ENCODE measurements at places on chromosomes 5 and 9. TPM values are rescaled to one million over a fixed set of nuclear protein-coding genes. Genes with fewer than 3 reads are reported as not detected.
A peak's percentile ranks its signal among the peaks of the same experiment; 100 is the strongest.

DNA sequence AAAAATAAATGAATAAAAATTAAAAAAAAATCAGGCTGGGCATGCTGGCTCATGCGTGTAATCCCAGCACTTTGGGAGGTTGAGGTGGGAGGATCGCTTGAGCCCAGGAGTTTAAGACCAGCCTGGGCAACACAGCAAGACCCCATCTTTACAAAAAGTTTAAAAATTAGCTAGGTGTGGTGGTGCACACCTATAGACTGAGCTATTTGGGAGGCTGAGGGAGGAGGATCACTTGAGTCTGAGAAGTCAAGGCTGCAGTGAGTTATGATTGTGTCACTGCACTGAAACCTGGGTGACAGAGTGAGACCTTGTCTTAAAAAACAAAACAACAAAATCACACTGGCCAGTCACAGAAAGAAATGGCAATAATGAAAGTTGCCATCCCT is 3.4 kb upstream of the CNTRL start:
- H3K4me1 ChIP-seq, result peaks cover 35% of the 10 kb centered on the region
- DNase-seq, result no peak
- H3K4me3 ChIP-seq, result peak overlapping the region; percentile 88
- H3K27me3 ChIP-seq, result no peaks in the 10 kb centered on the region
- H3K36me3 ChIP-seq, result peaks cover 9% of the 10 kb centered on the region

DNA sequence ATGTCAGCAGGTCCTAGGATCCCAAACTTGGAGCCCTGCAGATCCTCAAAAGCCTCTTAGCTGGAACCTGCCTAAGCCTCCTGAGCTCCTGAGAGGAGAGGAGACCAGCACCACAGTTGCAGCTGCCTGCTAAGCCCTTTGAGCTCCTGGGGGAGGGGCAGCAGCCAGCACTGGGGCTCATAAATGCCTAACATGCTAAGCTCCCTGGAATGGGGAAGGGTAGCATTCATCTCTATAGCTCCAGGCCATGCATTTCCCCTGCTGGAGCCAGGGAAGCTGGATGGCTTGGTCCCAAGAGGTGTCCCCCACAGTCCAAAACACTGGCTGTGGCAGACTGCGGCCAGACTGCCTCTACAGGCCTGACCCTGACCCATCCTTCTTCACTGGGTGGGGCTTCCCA is 182.7 kb downstream of the KCNN2 start:
- H3K27me3 ChIP-seq, result no peaks in the 10 kb centered on the region
- no peak overlapping the region for H3K27ac ChIP-seq
- H3K4me1 ChIP-seq, result no peaks in the 10 kb centered on the region
- DNase-seq, result no peak

- H3K27me3 ChIP-seq, result peaks cover 32% of the 10 kb centered on the region
- H3K4me1 ChIP-seq, result peaks cover 2% of the 10 kb centered on the region
Measured at GRCh38 chr9:36815566-36816348, 218.3 kb downstream of the PAX5 start.

DNA sequence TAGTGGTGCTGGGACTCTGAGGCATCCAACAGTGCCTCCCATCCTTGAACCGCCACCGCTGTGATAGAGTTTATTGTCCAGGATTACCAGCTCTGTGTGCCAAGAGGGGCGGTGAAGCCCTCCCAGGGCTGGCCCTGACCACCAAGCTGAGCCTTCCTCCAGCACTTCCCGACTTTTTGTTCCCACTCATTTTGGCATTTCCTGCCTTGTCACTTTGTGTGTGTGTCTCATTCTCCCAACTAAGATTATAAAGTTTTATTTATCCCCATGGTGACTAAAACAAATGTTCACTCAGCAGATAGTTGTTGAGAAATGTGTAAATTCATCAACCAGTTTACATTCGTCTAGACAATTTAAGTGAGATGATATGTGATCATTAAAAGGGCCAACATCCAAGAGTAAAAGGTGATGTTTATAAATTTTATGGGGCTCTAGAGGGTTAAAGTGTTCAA is 2.5 kb downstream of the F2R start:
- H3K36me3 ChIP-seq, result peaks cover 10% of the 10 kb centered on the region
- no peak overlapping the region for H3K4me3 ChIP-seq
- DNase-seq, result no peak
- no peak overlapping the region for H3K27ac ChIP-seq

The SLC27A4 gene
- 13.6 TPM for total RNA-seq

DNA sequence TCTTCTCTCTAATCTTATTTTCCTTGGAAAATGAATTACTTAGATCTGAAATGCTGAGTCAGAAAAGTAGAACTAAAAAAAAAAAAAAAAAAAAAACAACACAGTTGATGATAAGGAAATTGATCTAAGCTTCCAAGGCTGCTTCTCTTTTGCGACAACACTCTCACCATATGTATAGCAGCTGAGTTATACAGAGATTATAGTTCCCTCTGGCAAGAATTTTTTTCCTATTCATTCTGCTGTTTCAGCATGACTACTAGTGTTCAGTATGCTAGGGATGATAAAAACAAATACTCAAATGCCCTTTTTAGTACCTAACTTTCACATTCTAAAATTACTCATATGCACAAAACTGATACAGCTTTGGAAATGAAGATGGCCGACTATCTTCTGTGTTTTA is 267.3 kb downstream of the MLLT3 start:
- H3K4me1 ChIP-seq, result peaks cover 56% of the 10 kb centered on the region
- H3K36me3 ChIP-seq, result peaks cover 77% of the 10 kb centered on the region
- H3K4me3 ChIP-seq, result no peak overlapping the region
- H3K27ac ChIP-seq, result peak overlapping the region; percentile 65

GRCh38 chr5:119655061-119655460 is 25.7 kb downstream of the FAM170A start:
- H3K27ac ChIP-seq, result no peak overlapping the region
- no peak overlapping the region for H3K4me3 ChIP-seq
- no peak for DNase-seq
- no peaks in the 10 kb centered on the region for H3K27me3 ChIP-seq
- H3K4me1 ChIP-seq, result no peaks in the 10 kb centered on the region
- no peaks in the 10 kb centered on the region for H3K36me3 ChIP-seq

The LCN1 gene
- not detected for total RNA-seq

Measured in activated naive CD8-positive, alpha-beta T cell treated with anti-CD3 and anti-CD28 coated beads, Interleukin-2, amount 10 ng/mL, durations not matched to agents 7 days and 5 days (primary cell).